ENCODE measurements at places on chromosomes 3 and 15.

DNA sequence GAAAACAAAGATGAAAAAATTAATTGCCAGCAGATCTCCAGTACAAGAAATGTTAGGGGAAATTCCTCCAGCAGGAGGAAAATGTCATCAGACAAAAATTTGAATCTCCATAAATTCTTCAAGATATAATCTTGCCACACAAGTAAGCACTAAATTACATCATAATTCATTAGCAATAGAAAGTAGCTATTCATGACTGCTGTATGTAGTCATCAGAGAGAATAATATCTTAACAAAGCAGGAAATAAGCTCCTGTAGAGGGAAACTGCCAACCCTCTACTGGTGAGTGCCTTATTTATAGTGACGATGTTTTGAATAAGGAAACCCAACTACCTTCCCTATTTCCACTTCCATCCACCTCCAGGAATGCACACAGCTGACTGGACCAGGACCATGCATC lies 15.8 kb upstream of the SLC27A2 start:
- DNase-seq = no peak

DNA sequence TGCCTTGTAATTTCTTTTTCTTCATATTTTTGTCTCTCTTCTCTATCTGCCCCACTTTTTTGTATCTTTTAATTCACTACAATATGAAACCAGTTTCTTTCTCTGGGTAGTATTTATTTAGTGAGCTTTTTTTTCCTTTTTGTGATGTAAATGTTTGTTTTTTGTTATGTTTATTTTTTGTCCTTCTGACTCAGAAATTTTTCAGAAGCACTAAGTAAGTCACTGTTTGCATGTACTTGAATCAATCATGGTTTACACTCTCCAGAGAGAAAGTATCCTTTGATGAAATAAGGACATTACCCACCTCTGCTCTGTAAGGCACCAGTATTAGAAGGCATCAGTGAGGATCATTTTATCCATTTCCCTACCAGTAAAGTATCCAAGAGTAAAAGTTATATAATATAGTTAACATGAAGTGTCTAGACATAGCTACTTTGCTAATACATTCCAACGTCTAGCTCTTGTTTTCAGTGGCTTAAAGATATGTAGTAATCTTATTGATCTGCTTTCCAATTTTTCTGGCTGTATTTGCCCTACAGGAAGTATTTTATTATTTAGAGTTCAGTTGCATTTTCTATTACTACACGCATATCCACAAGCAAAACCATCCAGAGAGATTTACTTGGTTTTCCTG lies 25.4 kb downstream of the FILIP1L start:
- DNase-seq = no peak

GRCh38 chr3:196867155-196867506 lies 589 bp upstream of the SENP5 start:
- DNase-seq = no peak

GRCh38 chr3:64110071-64110470 lies 86.8 kb upstream of the PSMD6 start:
- no peak for DNase-seq

DNA sequence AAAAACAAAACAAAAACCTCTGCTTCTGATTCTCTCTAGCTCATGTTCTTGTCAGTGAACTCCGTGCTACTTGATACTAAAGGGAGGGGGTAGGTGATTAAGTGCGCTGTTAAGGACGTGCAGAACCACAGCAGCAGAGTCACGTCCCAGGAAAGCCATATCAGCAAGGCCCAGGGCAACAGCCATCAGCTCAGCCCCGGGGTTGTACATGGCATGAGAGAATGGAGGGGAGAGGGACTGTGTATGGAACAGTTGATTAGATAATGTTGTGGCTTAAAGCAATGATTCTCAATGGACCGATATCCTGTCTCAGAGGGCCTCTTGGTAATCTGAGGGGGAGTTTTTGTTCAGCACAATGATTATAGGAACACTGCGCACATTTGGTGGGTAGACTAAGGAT lies 27.6 kb downstream of the C2CD4A start:
- DNase-seq = no peak

DNA sequence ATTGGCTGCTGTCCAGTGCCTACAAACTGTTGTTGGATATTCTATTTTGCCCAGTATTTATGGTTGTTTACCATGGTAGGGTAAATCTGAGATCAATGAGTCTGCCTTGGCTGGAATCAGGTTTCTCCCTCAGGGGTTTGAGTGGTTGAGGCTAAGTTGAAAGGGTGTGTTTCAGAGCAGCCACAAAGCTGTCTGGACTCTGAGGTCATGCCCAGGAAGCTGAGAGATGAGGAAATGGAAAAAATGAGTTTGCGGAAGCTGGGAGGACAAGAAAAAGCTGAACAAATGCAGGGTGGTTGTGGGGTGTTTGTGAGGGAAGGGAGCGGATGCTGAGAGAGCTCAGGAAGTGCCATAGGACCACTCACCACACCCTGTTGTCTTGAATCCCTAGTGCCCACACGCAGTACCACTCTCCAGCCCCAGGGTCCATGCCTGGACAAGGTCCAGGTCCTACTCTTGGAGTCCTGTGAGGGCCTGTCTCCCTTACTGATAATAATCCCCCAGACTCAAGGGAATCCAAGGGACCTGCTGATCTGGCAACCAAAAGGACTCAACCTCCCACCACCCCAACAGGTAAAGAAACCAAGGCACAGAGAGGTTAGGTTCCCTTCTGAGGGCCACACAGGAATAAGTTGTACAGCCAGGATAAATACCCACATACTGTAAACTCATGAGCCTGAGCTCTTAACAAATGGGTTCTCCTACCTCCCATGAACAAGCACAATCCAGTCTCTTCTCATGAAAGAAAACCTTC lies 81.6 kb downstream of the PPCDC start:
- no peak for DNase-seq

- no peak for DNase-seq
These were observed 5.3 kb downstream of the TM4SF4 start for GRCh38 chr3:149479621-149480325.

GRCh38 chr15:65085207-65085753 lies 8.7 kb downstream of the KBTBD13 start:
- DNase-seq = no peak

- no peak for DNase-seq
These were observed 806.5 kb downstream of the OTOL1 start for GRCh38 chr3:162302983-162303624.

DNA sequence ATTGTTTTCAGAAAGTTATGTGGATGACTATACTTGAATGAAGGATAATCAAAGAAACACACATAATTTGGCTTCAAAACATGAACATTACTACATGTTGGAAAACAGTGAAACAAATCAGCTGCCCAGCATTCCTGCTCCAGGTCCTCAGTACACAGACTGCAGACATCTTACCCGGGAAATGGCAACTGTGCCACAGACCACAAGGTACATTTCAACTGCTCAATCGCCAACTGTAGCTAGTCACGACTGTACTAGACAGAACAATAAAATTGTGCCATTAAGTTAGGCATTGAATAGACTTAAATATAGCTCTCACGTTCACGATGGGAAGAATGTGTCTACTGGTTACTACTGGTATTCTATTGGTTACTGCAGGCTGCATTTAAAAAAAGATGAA lies 5.0 kb downstream of the NAA50 start:
- DNase-seq = no peak

All from stimulated activated CD8-positive, alpha-beta memory T cell treated with anti-CD3 and anti-CD28 coated beads, Interleukin-2, amount 100 ng/mL, for 1 hour (primary cell).